Iris pigment epithelial cell (primary cell): ENCODE measurements at places on chromosomes 4 and X.

GRCh38 chr4:137923494-137923893, 318.7 kb downstream of the SLC7A11 start:
- no peak for DNase-seq

DNA sequence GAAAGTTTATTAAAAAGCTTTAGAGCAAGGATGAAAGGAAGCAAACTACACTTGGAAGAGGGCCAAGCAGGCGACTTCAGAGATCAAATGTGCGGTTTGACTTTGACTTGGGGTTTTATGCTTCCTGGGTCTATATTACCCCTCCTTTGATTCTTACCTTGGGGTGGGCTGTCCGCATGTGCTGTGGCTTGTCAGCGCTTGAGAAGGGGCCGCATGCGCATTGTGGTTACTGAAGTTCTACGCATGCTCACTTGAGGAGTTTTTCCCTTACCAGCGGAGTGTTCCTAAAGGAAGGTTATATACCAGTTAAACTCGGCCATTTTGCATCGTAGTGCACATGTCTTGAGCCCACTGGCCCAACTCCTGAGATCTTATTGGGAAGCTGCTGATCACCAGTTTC, 9.9 kb downstream of the ZNF157 start:
- DNase-seq, result no peak

DNA sequence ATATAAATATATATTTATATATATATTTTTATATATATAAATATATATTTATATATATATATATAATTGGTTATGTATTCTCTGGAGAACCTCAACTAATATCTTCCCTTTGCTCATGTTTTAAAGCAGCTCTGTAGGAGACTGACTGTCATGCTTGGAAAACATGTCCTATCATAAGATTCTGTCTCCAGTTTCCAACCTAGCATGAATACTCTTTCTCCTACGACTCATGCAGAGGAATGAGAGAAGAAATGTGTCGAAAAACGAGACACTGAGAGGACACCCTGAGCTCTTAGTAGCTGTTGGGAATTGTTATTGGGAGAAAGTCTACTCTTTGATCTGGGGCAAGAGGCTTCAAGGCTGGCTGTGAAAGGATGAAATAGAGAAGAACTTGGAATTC, 166.5 kb upstream of the SLIT2 start:
- no peak for DNase-seq

DNA sequence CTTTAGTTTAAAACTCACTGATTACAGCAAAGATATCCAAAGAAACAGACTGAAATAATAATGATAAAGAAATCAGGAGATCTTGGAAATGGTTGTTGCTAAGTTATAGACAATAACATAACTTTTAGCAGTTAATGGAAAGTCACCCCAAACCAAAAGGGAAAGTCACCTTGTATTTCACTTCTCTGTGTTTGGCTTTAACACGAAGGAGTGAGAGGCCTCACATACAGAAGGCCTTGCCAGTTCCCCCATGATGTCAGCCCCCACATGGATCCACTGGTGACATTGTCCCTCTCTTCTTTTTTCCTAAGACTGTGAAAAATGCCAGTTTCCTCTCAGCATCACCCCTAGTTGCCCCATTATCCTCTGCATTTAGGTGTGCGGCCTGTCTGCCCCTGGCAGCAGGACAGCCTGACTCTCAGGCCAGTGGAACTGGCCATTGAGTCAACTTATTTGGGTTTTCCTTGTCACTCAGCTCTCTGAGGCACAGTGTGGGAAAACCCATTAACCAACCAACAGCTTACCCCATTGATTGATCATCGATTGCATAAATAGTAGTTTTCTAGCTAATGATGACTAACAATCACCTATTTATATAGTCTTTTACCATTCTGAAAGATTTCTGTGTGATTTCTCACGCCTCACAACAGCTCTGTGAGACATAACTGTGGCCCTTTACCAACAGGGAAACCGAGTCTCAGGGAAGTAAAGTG, 308.1 kb downstream of the PTTG2 start:
- no peak for DNase-seq

GRCh38 chrX:19887911-19888879, 795 bp upstream of the SH3KBP1 start:
- DNase-seq, result peak; percentile 74
